Nucleus accumbens (tissue), 56 donors: ENCODE measurements at places on chromosomes 7 and 10.

- DNase-seq: no peak
These were observed 174.6 kb downstream of the FRMD4A start for GRCh38 chr10:14156104-14156503.

- no peak for DNase-seq
These were observed 102.4 kb downstream of the SEMA3A start for GRCh38 chr7:84092207-84092606.

- DNase-seq: no peak
These were observed 51.1 kb downstream of the PRF1 start for GRCh38 chr10:70551466-70551865.

- no peak for DNase-seq
These were observed 227.8 kb upstream of the PITRM1 start for GRCh38 chr10:3400348-3400747.

DNA sequence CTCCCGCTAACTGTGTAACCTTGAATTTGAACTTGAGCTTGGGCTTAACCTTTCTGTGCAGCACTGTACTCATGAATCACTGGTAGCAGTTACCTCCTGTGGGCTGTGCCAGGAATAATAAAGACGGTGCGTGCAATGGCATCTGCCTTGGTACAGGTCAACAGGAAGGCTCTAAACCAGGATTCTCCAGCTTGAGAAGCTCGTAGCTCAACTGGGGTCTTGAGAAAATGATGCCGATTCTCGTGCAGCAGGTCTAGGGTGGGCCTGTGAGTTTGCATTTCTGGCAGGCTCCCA lies 112.5 kb upstream of the ANLN start:
- no peak for DNase-seq

DNA sequence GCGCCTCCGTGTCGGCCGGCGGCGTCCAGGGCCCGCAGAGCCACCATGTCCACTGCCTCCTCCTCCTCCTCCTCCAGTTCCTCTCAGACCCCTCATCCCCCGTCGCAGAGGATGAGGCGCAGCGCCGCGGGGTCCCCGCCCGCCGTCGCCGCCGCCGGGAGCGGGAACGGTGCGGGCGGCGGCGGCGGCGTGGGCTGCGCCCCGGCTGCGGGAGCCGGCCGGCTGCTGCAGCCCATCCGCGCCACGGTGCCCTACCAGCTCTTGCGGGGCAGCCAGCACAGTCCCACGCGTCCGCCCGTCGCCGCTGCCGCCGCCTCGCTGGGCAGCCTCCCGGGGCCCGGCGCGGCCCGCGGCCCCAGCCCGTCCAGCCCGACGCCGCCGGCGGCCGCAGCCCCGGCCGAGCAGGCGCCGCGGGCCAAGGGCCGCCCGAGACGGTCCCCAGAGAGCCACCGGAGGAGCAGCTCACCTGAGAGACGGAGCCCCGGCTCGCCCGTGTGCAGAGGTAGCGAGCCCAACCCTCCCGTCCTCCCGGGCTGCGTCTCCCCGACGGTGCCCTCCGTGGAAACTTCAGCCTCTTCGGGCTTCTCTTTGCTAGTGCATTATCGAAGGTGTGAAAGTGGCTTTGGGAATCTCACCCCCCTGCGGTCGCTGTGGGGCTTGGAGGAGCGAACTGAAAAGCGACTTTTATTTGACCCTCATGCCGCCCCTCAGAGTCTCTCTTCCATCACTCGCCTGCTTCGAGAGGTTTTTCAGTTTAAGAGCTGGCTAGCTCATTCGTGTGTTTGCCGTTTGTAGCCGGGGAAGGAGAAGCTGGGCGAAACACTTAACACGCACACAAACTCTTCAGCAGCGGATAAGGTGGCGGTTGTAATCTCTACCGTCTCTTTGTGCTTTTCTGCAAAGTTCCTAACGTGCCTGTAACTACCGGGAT lies 975 bp downstream of the GLCCI1 start:
- peak; percentile 44 for DNase-seq

GRCh38 chr10:12679636-12680035 lies 321.9 kb downstream of the CCDC3 start:
- no peak for DNase-seq

DNA sequence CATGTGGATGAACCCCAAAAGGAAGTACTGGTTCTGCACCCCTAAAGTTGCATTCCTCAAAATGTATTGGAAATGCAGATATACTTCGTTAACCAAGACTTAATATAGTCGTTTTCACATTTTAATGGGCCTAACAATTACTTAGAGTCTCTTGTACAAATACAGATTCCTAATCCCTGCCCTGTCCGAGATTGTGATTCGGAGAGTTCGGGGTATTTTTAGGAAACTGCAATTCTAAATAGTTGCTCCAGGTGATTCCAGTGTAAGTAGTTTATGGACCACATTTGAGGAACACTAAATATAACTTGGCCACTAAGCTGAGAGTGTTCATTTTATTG lies 830 bp downstream of the TRUB1 start:
- DNase-seq: no peak

DNA sequence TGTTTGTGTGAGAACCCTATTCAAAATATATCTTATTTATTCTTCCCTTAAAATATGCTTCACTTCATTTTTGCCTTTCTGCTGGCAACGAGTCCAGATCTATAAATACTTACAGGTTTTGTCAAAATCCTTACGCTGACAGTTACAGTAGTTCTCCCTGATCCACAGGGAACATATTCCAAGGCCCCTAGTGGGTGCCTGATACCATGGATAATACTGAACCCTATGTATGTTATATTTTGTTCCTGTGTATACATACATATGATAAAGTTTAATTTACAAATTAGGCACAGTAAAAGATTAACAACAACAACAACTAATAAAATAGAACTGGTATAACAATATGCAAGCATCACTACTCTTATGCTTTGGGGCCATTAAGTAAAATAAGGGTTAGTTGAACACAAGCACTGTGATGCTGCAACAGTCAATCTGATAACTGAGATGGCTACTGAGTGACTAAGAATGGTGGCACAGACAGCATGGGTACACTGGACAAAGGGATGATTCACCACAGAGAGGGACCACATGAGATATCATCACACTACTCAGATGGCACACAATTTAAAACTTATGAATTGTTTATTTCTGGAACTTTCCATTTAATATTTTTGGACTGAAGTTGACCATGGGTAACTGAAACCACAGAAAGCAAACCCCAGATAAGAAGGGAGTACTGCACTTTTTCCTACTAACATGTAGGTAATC lies 29.4 kb upstream of the PCGF5 start:
- DNase-seq: peak; percentile 26

DNA sequence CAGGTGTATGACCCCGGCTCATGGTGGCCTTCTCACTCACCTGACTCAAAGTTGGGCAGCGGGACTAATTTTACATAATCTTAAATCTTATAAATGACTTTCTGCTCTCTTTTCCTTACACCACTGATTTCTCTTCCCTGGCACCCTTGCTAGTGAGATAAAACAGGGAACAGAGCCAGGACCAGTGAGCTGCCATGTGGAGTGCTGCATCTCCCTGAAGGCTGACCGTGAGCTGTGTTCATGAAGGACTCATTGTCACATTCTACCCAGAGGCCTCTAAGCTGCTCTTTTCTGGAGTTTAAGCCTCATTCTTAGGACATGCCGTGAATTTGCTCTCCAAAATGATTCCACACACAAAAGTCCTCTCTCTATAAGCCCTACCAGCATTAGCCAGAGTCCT lies 762.3 kb downstream of the AUTS2 start:
- no peak for DNase-seq

DNA sequence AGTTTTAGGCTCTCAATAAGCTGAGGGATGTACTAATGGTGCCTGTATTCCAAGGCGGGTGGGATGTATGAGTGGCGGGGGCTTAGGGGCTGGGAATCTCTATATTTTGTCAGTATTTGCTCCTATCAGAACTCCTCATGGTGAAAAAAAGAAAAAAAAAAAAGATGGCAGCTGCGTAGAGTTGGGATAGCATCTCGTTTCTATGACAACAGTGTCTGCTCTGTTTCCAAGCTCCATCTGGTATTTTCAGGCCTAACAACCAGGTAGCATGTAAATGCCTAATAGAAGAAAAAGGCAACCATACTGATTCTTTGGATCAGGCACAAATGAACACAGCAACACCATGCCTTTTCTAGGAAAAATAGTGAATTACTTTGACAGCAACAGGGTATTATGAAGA lies 11.7 kb upstream of the CCDC172 start:
- DNase-seq: no peak

GRCh38 chr10:125689955-125690569 lies 7.1 kb upstream of the TEX36 start:
- no peak for DNase-seq

GRCh38 chr10:77967611-77968022 lies 41.1 kb upstream of the DLG5 start:
- no peak for DNase-seq
